ENCODE measurements at places on chromosomes 3 and 15.

DNA sequence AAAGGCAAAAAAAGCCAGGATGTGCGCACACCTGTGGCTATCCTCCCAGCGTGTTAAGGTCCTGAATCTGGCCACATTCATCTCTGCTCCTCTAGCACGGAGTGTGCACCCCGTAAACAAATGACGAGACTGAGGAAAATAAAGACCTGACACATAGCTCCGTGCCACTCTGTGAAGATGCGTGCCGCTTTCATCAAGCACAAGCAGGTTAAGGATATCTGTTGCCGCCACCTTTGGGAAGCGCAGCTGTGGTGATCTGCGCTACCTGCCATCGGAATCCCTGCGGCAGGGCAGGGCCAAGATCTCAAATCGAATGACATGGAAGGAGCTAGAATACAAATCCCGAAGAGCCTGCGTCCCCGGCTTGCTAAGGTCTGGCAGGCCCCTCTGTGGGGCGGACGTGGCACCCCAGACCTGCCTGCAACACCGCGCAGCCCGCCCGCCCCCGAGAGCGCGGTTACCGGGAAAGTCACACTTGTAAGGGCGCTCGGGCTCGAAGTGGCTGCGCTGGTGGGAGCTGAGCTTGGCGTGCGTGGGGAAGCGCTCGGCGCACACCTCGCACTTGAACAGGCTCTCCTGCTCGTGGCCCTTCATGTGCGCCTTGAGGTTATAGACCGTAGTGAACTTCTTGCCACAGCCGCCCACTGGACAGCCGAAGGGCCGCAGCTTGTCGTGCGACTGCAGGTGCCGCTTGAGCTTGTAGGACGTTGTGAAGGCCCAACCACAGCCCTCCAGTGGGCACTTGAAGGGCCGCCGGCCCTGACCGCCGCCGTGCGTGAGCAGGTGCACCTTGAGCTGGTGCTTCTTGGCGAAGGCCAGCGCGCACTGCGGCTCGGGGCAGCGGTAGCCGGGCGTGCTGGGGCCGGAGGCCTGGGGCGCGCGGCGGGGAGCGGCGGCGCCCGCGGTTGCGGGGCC, 936 bp downstream of the ZXDC start:
- DNase-seq: peak; percentile 16

GRCh38 chr3:161268601-161269000, 47.5 kb downstream of the NMD3 start:
- DNase-seq: no peak

GRCh38 chr15:70414626-70415025, 316.9 kb upstream of the TLE3 start:
- no peak for DNase-seq

GRCh38 chr3:13345772-13346171, 74.3 kb downstream of the NUP210 start:
- DNase-seq: no peak

DNA sequence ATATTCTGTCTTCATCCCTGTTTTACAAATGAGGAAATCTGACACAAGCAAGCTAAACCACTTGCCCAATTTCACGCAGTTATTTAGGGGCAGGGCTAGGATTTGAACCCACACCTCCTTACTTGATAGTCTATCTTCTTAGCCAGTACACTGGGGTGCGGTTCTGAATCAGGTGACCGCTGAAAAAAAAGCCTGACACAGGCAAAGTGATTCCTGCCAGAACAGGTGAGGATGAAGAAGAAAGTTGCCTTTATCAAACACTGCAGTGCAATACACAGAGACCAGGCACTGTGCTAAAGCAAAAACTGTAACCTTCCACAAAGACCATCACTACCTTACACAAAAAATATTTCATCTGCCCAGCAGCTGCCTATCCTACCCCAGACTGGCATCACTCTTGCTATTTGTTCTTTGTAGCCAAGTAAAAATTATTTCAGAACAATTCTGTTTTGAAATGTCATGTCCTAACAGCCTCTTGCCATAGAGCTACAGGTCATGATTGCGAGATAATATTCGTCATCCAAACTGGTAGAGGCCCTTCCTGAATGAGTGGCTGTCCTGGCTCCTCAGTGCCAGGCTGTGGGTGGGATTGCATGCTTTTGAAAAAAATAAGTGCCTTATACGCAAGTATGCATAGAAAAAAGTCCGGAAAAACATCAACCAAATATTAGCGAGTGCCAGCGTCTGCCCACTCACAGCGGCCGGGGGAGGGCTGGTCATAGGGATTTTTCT, 142.3 kb upstream of the TPM1 start:
- DNase-seq: no peak

All from activated CD4-positive, alpha-beta T cell treated with anti-CD3 and anti-CD28 coated beads, Interleukin-2, amount 50 U/mL, for 1 hour (primary cell).